ENCODE measurements at places on chromosomes 6 and 20.

- no peak for DNase-seq
Measured at GRCh38 chr20:51531141-51531710, 11.3 kb downstream of the NFATC2 start.

DNA sequence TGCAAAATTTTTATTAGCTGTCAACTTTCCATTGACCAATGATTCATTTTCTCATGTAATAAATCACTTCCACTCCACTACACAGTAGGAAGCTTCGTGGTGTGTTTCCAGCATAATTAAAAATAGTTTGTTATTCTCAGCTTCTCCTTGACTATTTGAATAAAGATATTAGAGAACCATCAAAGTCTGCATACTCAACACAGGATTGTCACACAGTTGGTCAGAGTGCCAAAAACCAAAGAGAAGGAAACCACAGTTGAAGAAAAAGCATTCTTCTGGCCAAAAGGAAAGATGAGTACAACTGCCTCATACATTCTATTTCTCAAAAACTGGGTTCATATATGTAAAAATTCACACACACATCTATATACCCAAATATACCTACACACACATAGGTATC, 455.1 kb upstream of the HSF2 start:
- no peak for DNase-seq

GRCh38 chr6:113842165-113842564, 15.0 kb upstream of the MARCKS start:
- DNase-seq = no peak

- DNase-seq = no peak
Measured at GRCh38 chr6:8013763-8014162, 50.4 kb downstream of the BLOC1S5 start.

DNA sequence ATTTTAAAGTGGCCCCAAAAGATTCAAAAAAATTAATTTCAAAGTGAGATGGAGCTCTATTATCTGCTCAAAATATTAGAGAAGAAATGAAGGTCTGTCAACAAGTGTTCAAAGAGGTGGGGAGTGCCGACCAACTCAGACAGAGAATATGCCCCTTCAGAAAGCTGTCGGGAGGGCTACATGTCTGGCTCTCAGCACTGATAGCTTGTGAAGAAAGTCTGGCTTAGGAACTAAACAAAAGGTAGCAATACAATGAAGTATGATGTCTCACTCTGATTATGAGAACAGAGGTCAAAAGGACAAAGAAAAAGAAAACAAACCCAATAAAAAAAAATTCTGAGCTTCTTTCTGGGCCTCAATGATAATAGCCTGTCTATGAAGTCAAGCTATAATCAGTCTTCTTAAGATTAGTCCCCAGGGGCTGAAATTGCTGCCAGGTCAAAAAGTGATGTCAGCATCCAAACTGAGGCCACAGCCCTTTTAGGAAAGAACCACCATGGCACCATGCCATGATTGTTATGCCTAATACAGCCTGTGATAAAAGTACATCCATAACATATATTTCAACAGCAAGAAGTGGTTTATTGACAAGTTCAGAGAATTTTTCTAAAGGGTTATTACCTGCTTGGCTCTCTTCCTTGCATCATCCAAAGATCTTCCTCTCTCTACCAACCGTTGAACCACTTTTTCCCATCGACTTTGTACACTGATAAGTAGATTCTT, 150.9 kb downstream of the DST start:
- DNase-seq = no peak

- no peak for DNase-seq
Measured at GRCh38 chr6:4039348-4039747, 39.6 kb downstream of the FAM217A start.

DNA sequence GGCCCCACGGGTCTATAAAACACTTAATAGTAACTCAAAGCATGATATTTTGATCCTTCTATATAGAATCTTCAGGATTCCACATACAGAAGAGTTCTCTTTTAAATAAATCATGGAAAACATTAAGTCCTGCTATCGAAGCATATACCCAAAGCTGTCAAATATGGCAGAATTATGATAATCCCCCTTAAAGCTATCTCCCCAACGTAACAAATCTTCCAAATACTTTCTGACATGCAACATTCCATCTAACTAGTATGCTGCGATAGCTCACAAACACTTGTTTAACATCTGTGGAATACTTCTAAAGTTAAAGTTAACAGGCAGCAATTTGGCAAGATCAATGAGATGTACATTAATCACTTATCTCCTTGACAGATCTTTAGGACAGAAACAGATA, 371.0 kb upstream of the RUNX2 start:
- no peak for DNase-seq

DNA sequence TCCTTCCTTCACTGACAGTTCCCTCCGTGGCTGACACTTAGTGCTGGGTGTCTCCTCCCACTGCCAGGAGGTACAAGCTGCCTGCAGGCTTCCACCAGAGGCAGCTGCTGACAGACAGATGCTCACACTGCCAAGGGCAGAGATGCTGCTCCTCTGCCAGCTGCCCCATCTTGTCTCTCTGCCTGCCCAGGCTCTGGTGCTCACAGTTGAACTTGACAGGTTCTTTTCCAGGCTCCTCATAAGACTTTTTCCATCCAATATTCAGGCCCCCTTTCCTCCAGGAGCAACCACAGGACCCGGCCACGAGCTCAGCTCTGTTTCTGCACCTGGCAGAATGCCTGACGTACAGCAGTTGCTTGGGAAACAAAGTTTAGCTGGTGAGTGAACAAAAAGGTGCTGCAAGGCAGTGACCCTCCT, 79.8 kb downstream of the PSMB1 start:
- no peak for DNase-seq

DNA sequence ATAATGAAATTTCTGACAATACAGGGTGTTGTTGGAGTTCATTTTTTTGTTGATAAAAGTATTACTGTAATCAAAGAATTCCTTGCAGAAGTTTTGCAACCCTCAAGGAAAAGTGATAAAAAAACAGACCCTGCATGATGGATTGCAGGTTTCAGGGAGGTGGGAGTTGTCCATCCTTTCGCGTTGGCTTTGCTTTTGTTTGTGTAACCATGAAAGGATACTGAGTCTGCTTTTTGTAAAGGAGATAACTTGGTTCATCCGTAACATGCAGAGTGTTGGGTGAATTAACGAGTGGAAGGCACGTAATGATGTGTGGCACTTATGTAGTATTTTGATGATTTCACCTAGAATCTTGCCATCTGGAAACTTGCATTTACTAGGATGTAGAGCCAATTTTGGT, 23.6 kb downstream of the FOXO3 start:
- no peak for DNase-seq
